ENCODE measurements at places on chromosomes 12 and 14. TPM values are rescaled to one million over a fixed set of nuclear protein-coding genes. Genes with fewer than 3 reads are reported as not detected.

DNA sequence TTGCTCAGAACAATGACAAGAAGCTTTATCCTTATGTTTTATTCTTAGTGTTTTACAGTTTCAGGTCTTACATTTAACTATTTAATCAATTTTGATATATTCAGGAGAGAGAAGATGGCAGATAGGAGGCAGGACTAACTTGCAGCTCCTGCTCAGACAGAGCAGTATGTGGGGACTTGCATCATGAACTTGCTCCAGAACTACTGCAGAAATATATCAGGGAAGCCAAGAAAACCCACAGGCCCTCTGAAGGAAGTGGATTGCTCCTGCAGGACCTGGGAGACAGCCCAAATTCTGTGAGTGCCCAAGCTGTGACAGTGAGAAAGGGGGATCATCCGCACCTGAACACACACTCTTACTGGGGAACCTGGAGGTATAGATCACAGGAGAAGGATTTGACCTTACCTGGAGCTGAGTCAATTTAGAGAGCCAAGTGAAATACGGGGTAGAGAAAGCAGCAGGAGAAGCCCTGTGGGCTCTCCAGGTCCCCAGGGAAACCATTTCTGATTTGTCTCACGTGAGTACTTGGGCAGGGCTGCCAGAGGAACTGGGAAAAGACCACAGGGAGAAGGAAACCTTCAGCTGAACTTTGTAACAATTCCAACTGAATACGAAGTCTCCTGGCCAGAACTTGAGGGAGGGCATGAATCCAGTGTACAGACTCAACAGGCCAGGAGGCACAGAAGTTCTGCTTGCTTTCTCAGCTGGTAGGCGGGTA is 28.9 kb upstream of the TSPAN8 start:
- no peak for DNase-seq

DNA sequence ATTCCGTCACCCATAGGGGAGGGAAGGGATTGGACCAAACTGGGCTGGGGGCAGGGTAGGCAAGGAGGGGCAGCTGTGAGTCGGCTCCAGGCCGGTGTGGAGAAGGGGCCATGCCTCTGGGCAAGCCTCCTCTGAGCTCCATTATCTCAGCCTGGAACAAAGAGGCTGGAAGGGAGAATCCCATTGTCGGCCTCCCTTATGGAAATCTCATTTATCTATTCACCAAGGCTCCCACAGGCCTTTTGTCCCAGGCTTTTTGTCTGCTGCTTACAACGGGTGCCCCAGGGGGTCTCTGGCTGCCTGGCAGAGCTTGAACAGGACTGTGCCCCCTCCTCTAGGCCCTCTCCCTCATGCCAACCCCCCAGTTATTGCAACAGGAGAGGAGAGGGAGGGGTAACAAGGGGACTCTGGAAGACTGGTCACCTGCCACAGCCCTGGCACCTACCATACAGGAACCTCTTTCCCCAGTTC is 19.5 kb downstream of the FIGNL2 start:
- no peak for DNase-seq

DNA sequence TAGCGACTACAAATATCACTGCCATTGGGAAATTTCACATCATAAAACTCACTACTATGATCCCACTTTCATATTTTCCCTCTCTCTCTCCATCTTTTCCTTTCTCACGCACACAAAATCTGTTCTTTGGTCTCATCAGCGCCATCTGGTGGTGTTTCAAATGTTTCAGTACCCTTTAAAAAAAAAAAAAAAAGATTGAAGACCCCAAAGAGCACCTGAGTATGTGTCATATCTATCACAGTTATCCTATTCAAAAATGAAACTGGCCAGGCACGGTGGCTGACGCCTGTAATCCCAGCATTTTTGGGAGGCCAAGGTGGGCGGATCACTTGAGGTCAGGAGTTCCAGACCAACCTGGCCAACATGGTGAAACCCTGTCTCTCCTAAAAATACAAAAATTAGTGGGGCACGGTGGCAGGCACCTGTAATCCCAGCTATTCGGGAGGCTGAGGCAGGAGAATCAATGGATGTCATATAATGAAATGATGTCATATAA is 72.4 kb downstream of the TTC9 start:
- peak; percentile 79 for DNase-seq

- no peak for DNase-seq
Measured at GRCh38 chr12:105954951-105955931, 183.5 kb downstream of the NUAK1 start.

The ESPL1 gene
- 137 TPM for total RNA-seq

DNA sequence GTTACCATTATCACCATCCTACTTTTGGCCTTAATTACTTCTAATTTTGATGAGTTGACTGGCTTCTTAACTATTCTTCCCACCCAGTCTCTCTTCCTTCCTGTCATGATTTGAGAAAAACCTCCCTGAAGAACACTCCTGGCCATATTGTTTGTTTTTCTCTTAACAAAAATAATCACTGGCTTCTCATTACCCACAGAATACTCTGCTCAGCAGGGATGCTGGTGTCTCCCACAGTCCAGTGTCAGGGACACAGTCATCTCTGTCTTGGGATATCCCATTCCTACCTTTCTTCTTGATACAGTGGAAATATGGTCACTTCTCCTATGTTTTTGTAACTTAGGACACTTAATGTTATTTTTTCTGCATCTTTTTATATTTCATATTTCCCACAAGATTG is 103.7 kb downstream of the SRGAP1 start:
- DNase-seq = no peak

The AKAP5 gene
- 0.57 TPM for total RNA-seq

DNA sequence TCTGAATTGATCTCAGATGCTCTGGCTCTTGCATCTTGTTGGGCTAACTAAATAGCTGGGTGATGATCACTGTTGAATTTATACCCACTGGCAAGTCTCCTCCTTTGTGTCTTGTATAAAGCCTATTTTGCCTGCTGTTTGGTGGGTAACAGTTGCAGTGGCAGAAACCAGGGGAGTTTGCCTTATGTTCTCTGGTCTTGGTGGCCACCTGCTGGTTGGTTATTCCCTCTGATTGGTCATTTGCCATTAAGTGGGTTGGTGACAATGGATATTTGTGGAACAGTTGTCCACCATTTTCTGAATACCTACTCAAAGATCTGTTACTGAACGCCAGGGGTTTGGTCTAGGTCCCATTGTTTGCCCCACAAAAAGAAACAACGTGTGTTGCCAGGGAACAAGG is 52.1 kb downstream of the AVPR1A start:
- no peak for DNase-seq

Measured in OCI-LY7 (cell line).